ENCODE measurements at places on chromosomes 5 and 9. TPM values are rescaled to one million over a fixed set of nuclear protein-coding genes. Genes with fewer than 3 reads are reported as not detected.

- DNase-seq = no peak
Observed at GRCh38 chr5:5398071-5398470, 24.4 kb upstream of the ICE1 start.

DNA sequence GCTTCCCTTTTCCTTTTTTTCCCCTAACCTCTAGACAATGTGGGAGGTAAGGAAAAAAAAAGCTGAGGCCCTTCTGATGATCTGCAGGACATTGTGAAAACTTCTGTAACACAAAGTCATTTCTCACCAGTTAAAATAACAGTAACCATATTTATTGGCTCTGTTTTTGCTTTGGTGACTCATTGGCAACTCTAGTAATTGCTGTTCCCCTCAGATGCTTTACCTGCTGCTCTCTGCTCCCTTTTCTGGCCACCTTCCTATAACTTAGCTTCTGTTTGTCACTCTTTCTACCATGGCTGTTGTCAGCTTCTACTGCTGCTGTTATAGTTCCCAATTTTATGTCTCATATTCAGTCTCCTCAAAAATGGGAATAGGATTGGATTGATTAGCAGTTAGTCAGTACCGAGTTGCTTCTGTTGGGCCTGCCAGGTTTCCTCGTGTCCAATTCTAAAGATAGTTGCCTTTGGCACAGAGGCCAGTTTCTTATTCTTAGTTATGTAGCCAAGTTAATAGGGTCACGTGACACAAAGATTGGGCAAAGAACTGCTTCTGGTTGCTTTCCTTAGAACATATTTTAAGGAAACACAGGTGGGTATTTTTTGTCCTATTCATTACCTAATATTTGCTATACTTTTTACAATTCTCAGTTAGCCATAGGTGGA is 16.8 kb downstream of the SCAMP1 start:
- DNase-seq = no peak

DNA sequence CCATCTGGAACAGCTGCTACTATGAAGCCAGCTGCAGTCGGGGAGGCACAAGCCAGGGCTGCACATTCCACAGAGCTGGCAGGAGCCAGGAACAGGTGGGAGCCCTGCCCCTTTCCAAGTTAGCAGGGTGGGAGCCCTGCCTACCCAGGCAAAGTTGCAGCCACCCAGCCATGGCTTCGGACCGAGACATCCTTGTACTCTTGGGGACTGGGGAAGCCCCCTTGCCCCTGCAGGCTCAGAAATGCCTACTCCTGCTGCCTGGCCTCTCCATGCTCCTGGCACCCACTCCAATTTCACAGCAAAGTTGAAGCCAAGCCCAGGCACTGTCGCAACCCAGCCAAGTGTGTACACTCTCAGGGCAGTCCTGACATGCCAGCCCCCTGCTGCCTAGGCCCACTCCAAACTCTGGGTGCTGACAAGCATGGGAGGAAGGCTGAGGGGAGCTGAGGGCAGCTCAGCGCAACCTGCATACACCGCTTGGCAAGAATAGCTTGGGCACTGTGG is 165.1 kb downstream of the RNF180 start:
- peak; percentile 81 for DNase-seq

DNA sequence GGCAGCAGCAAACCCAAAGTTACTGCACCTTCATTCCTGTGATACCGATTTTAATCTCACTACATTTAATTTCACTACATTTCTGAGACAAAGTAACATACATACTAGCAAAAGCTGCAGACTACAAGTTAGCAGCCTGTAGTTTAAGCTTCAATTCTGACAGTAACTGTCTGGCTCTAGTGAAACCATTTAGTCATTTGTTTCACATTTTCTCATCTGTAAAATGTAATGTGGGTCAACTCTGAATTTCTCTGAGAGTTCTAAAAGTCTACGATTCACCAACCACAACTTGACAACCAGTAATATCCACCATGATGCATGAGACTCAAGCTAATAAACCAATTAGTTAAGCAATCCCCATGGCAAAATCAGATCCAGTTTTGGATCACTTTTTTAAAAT is 408.9 kb downstream of the PDE4D start:
- DNase-seq = no peak

GRCh38 chr9:133768371-133768858 is 30.3 kb upstream of the SARDH start:
- no peak for DNase-seq

DNA sequence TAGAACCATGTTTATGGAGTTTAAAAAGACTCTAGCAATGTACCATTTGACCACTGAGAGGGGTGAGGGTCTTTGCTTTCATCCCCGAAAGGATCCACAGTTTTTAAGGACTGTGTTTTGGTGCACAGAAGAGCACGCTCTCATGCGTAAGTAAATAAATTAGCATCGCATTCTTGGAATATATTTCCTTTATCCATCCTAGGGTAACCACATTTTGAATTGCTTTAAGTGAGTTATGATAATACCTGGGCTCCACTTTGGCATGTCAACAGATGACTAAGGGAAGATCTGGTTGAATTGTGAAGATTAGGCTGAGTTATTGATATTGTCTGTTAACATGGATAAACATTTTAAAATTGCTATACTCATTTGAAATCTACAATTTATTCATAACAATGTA is 89.4 kb upstream of the EDIL3 start:
- DNase-seq = no peak

The MEGF10 gene
- 0.37 TPM for total RNA-seq

The JAK2 gene
- total RNA-seq = 21.5 TPM

The FOXD1 gene
- not detected for total RNA-seq

The GNE gene
- 12.3 TPM for total RNA-seq
